Epithelial cell of esophagus (primary cell): ENCODE measurements at places on chromosomes 7 and 10.

DNA sequence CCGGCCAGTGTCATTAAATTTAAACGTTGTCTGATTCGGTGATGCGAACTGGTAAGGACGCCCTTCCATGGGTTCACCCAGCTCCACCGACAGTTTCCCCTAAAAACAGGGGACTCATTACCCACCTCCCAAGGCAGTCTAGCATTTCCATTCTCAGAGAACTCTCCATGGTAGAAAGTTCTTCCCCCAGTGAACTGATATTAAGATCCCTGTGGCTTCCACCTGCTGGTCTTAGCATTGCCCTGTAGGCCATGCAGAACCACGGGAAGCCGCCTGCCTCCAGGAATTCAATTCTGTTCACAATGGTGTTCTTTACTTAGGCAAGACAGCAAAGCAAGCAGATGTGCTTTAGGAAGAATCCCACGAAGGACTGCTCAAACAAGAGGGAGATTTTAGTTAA is 128.9 kb upstream of the NANOS1 start:
- no peak for DNase-seq

GRCh38 chr10:106799776-106800175 is 364.7 kb downstream of the SORCS1 start:
- no peak for DNase-seq

DNA sequence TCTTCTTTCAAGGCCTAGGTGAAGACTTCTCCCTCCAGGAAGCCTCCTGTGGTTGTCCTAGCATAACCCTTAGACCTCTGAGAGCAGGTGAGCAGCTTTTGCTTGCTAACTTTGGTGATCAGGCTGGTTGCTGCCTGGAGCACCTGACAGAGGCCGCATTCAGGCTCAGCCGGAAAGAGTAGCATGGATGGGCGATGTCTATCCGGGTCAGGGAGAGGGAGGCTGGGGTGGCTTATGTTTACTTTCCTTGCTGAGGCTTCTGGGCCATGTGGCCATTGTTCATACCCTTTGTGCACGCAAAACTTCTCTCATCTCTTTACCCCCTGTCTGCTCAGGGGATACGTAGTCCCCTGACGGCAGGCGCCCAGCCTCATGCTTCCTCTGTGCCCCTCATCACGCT is 27.4 kb upstream of the PCBD1 start:
- no peak for DNase-seq

DNA sequence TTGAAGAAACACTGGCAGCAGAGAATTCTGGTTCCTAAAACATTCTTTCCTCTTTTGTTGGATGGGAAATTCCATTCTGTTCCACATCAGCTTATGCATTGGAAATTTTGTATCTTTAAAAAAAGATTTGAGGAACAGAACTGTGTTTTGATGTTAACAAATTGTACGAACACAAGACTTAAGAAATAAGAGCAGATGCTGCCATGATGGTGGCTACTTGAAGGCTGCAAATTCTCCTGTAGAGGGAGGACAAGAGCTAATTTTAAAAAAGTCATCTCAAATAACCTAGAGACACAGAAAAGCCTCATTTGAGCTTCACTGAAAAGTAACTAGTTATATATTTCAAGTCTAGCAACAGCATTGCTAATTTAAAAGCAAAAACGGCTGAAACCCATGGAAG is 29.8 kb downstream of the NDUFB2 start:
- DNase-seq: no peak

- DNase-seq: no peak
Observed at GRCh38 chr7:13946181-13946580, 43.3 kb downstream of the ETV1 start.

- DNase-seq: peak; percentile 76
Observed at GRCh38 chr7:24129597-24129996, 154.4 kb upstream of the NPY start.

- peak; percentile 97 for DNase-seq
Observed at GRCh38 chr7:95691464-95691863, 80.9 kb upstream of the DYNC1I1 start.

DNA sequence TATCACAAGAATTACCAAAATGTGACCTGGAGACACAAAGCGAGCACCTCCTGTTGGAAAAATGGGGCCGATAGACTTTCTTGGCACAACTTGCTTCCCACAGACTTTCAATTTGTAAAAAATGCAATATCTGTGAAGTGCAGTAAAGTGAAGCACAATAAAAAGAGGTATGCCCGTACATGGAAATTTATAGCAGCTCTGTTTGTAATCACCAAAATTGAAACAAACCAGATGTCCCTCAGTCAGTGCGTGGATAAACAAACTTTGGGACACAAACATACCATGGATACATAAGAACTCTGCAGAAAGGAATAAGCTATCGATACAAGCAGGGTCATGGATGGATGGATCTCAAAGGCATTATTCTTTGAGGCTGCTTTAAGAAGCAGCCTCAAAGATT is 33.6 kb downstream of the ARID5B start:
- no peak for DNase-seq

DNA sequence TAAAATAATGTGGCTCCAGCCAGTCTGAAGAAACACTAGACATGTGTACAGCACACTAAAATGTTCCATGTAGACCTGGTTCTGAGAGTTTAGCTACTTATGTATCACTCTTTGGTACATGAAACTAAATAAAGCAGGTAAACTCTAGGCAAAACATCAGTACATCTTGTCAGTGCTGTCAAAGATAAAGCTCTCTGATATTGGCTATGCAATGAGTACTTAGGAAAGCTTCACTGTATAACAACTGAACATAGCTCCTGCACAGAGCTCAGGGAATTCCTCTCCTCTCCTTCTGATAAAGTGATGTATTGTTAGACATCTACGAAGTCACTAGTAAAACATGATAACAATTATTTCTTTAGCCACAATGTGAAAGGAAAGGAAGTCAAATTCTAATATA is 3.5 kb downstream of the LRRN3 start:
- DNase-seq: no peak

DNA sequence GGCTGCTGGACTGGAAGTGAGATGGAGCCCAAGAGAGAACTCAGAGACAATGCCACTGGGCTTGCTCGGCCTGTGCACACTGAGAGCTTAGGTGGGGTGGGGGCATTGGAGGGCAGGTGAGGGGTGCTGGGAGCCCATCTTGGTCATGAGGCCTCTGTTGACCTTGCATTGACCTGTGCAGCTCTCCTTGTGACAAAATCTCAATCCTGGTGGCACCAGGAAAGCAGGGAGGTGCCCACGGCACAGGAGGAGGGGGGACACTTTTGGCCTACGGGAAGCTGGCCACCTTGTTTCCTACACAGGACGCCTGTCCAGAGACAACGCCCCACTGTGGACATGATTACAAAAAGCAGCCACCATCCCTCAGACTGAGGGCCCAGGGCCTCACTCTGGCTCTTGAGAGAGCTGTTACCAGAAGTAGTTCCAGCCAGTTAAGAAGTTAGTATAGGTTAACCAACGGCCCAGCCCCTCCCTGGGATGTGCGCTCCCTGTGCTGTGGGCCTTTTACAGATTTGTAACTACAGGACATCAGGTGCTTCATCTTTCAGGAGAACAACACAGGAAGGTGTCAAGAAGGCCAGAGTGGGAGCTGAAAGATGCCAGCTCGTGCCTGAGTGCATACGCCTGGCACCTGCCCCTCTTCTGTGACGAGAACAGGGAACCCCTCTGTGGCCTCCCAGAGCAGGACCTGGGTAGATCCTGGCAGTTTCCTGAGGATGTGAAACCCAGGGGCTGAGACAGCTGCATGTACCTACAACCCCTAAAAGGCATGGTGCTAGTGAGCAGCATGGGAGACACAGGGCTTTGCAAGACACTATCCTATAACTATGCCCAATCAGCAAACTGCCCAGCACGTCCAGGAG is 10.3 kb downstream of the PKD1L1 start:
- DNase-seq: no peak

- no peak for DNase-seq
Observed at GRCh38 chr10:116085323-116085722, 187.7 kb downstream of the GFRA1 start.

GRCh38 chr7:12207046-12207445 is 4.0 kb upstream of the TMEM106B start:
- no peak for DNase-seq

GRCh38 chr10:95536894-95537541 is 24.2 kb downstream of the SORBS1 start:
- DNase-seq: no peak

GRCh38 chr10:2011106-2011716 is 273.9 kb upstream of the ADARB2 start:
- no peak for DNase-seq

DNA sequence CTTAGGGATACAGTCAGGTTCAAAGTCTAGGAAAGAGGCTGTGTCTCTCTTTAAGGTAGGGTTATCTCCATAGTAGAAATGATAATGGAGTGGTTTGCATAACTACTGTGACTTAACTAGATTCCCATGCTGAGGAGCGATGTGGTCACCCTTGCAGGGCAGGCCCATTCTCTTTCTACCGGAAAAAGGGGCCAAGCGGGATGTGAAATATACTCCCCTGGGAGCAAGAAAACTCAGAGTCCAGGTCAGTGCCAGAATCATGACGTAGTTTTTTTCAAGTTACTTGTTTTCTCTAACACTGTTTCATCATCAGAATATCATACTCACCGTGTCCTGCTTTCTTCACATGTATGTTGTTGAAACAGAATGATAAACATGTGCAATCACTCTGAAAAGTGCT is 649.0 kb upstream of the ANKRD30A start:
- DNase-seq: no peak

DNA sequence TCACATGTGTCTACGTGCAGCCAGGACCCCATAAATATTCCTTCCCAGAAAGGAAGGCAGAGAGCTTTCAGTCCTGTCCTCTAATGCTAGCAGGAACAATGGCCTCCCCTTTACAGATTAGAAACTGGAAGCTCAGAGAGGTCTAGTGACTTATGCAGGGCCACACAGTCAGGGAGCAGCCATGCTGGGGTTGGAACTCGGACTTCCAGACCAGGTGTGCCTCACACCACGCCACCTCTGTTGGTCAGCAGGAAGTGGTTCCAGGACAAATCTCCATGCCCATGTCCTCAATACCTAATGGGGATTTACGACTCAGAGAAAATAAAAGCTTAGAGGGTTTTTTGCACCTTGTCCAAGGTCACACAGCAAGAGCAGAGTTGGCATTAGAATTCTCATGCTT is 378.9 kb downstream of the RPS24 start:
- no peak for DNase-seq

- DNase-seq: peak; percentile 49
Observed at GRCh38 chr7:10708447-10708846, 265.2 kb upstream of the PHF14 start.

DNA sequence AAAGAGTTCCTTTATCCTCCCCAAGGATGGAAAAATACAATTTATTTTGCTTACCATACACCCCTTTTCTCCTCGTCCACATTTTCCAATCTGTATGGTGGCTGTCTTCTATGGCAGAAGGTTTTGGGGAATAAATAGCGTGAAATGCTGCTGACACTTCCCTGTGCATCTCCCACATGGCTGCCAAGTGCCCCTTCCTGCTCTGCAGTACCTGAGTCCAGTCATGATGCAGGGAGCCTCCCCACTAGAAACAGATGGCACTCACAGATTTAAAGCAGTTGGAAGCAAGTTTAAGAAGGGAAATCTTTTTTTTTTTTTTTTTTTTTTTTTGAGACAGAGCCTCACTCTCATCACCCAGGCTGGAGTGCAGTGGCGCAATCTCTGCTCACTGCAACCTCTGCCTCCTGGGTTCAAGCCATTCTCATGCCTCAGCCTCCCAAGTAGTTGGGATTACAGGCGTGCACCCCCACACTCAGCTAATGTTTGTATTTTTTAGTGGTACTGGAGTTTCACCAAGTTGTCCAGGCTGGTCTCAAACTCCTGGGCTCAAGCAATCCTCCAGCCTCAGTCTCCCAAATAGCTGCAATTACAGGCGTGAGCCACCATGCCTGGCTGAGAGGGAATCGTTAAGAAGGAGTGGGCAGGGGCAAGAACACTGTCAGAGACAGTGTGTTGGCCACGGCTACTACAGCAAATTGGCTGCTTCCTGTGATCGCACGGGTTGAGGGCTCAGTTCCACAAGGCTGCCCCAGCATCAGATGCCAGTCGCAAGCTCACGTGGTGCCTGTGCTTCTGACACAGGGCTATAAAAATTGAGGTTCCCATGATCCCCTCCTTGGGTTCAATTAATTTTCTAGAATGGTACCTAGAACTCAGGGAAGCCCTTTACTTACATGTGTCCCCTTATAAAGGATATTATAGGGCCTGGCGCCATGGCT is 5.3 kb upstream of the PILRA start:
- DNase-seq: no peak

DNA sequence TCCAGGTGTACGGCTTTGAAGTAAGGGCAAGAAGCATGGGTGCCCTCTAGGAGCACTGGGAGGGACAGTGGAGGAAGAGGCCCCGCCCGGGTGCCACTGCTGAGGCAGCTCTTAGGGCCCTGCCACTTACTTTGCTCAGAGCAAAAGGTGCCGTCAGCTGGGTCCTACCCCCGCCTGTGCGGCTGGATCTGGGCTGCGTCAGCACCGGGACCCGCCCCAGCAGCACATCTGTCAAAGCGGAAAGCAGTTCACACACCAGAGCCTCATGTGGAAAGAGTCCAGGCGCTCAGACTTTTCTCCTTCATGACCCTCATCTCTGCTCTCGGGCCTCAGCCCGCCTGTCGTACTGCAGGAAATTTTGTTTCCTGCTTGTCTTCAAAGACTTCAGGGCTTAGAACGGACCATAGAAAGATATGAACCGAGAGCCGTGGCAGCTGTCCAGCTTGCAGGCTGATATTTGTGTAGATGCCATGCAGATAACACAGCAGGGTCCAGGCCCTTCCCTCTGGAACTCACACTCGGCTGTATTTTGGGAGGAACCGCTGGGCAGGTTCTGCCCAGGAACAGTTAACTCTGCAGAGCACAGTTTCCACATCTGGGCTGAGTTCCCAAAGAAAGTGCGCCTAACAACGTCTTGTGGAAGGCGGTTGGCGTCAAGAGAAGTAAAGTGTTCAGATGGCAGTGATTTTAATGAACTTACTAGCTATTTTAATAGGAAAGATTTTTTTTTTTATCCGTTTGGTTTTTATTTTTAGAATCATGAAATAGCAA is 44.3 kb upstream of the PRKAR1B start:
- DNase-seq: no peak

GRCh38 chr7:130872756-130873448 is 138.9 kb upstream of the KLF14 start:
- no peak for DNase-seq

- no peak for DNase-seq
Observed at GRCh38 chr10:71634531-71635164, 84.9 kb downstream of the C10orf105 start.

- DNase-seq: no peak
Observed at GRCh38 chr10:20616056-20616671, 280.9 kb downstream of the NEBL start.

- DNase-seq: peak; percentile 90
Observed at GRCh38 chr10:73577788-73578187, 13.4 kb downstream of the USP54 start.

GRCh38 chr10:133335246-133336117 is 1.2 kb downstream of the CALY start:
- DNase-seq: no peak

- DNase-seq: no peak
Observed at GRCh38 chr10:974038-974784, 14.0 kb upstream of the GTPBP4 start.

- DNase-seq: no peak
Observed at GRCh38 chr10:14244147-14244546, 86.6 kb downstream of the FRMD4A start.
